Midbrain (tissue), 1 donor: ENCODE measurements at places on chromosomes 6 and 20.

GRCh38 chr6:157073596-157073995 is 249.7 kb downstream of the TMEM242 start:
- DNase-seq, result no peak

- no peak for DNase-seq
These were observed 96.4 kb upstream of the DUSP22 start for GRCh38 chr6:195861-196360.

GRCh38 chr20:43667341-43668132 is 623 bp downstream of the MYBL2 start:
- no peak for DNase-seq

- DNase-seq, result no peak
These were observed 400.8 kb upstream of the CHD6 start for GRCh38 chr20:42018979-42019378.

GRCh38 chr6:77633993-77634715 is 18.7 kb upstream of the MEI4 start:
- DNase-seq, result no peak

GRCh38 chr20:59438201-59438600 is 137.8 kb downstream of the EDN3 start:
- DNase-seq, result no peak

DNA sequence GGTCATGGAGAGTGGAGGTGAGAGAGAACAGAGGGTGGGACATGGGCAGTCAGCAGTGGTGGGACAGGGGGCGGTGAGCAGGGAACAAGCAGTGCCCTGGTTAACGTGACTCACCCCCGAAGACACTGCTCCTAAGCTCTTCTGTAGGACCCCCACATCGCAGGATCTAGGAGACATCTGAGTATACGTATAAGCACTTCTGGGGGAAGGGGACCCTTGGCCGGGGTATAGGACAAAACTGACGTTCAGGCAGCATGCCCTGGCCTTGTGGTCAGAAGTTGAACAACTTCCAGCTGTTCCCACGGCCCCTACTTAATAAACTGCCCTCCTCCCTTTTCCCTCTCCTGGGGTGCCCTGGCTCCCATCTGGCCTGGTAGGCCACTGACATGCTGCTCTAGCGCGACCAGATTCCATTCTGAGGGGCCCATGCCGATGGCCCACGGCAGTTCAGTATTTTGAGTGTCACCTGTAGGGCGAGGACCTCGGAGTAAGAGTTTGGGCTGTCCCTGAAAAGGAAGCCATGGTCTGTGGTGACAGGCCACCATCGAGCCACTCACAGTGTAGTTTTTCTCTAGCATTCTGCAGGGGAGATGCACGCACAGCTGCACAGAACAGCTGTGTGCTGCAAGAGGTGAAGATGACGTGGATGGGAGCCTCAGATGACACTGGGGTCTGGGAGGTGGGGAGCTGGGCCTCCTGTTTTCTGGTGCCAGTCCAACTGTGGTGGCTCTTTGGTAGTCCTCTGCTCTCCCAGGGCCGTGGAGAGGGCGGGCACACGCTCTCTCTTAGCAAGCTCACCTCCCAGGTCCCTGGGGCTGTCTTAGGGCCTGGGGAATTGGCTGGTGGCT is 38.4 kb downstream of the PPP1R3G start:
- DNase-seq, result no peak

DNA sequence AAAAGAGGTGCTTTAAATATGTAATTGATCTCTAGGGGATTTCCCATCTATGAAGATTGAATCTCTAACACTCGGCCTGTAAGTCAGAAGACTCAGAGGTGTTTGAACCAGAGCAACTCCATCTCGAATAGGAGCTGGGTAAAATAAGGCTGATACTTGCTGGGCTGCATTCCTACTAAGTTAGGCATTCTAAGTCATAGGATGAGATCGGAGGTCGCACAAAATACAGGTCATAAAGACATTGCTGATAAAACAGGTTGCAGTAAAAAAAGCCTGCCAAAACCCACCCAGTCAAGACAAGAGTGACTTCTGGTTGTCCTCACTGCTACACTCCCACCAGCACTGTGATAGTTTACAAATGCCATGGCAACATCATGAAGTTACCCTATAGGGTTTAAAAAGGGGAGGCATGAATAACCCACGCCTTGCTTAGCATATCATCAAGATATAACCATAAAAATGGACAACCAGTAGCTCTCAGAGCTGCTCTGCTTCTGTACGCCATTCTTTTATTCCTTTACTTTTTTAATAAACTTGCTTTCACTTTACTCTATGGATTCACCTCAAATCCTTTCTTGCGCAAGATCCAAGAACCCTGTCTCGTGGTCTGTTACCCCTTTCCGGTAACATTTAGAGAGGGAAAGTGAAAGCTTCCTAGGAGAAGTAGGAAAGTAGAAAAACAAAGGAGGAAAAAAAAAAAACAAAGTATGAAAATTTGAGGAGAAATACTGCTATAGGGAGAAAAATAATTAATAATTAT is 129.7 kb upstream of the PHACTR1 start:
- no peak for DNase-seq

DNA sequence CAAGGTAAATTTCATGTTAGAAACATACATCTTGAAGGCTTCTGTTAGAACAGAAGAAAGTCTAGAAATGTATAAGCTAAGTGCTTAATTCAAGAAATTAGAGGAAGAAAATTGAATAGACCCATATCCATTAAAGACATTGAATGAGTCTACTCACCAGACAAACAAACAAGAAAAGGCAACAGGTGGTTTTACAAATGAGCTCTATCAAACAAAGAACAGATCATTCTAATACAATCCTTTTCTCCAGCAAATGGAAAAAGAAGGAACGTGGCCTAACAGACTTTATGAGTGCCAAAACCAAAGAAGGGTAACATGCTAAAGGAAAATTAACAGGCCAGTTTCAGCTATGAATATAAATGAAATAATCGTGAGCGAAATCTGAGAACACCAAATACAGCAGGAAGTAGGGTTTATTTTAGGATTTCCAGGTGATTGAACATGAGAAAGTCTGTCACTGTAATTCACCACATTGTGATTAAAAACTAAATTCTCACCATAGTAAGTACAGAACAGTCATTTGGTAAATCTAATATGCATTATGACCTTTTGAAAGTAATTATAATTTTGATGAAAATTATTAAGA is 22.6 kb downstream of the MTHFD1L start:
- DNase-seq, result no peak

GRCh38 chr6:44742828-44743372 is 355.4 kb downstream of the CDC5L start:
- no peak for DNase-seq

- DNase-seq, result no peak
These were observed 62.1 kb downstream of the SLC24A3 start for GRCh38 chr20:19274412-19275015.

DNA sequence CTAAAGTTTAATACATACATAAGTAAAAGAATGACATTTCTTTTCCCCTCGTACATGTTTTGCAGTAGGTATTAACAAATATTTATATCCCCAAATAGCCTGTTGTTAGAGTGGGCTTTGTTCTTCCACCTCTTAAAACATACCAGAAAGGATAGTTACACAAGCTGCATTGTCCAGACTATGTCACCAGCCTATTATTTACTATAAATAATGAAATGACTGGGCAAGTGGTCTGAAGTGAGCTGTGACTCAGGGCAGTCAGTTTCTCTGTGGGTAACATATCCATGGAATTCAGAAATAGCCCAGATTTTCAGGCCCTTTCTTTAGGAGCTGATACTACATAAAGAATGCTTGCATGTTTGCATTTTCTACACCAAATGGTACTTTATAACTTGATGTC is 60.1 kb downstream of the FUT9 start:
- DNase-seq, result no peak

GRCh38 chr6:34476921-34477320 is 11.0 kb downstream of the PACSIN1 start:
- no peak for DNase-seq

DNA sequence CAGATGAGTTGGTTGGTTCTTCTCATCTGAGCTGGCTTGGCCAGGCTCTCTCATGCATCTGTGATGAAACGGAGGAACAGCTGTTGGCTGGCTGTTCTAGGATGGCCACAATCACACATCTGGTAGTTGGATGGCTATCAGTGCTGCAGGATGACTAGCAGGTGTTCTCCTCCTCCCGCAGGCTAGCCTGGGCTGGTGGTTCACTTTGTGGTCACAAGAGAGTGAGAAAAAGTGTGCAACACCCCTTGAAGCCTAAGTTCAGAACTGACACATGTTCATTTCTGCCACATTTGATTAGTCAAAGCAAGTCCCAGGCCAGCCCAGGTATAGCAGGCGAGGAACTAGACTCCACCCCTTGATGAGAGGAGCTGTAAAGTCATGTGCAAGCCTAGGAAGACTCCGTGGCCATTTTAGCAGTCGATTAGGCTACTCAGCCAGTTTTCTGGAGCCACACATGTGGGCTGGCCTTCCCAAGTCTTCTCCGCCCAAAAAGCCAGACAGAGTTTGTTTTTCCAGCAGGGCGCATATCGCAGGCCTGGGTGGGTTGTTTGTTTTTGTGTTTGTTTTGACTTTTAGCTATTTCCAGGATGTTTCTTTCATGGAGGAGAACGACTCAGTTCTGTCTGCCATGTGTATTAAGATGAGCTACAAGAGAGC is 120.8 kb downstream of the ISM1 start:
- no peak for DNase-seq

- DNase-seq, result no peak
These were observed 1.9 kb upstream of the IGF2R start for GRCh38 chr6:159966981-159967380.

GRCh38 chr20:52724541-52724940 is 247.6 kb upstream of the TSHZ2 start:
- DNase-seq, result no peak

DNA sequence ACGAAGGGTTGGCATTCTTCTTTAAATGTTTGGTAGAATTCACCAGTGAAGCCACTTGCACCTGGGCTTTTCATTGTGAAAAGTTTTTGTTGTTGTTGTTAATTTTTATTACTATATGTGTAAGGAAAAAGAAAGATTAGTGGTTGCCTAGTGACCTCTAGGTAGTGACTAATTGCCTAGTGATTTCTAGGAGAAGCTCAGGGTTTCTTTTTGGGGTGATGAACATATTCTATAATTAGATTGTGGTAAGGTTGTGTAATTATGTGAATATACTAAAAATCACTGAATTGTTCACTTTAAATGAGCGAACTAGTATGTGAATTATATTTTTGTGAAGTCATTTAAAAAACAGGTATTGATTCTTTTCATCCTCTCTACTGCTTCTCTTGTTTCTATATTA is 123.8 kb upstream of the TMEM170B start:
- no peak for DNase-seq

DNA sequence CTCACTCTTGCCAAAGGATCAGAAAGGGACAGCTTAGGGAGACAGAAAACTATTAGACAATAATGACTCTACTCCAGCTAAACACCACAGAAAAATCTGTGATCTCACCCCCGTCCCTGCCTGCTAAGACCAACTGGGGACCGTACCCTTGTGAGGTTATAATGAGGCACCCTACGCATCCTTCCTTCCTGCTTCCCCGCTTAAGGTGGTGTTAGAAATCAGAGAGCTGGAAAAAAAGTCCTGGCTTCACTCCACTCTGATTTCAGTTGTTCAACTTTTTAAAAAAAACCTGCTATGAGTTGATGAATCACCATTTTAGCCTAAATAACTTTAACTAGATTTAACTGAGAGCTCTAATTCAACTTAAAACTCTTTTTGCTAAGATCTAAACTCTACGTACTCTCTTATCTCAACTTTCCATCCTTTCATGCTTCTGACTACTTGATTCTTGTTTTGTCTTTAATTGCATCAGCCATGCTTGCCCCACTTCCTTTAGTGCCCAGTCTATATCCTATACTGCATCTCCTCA is 35.8 kb upstream of the TMEM14A start:
- no peak for DNase-seq

- no peak for DNase-seq
These were observed 47.2 kb downstream of the CHD6 start for GRCh38 chr20:41571006-41571405.

- DNase-seq, result no peak
These were observed at the start of gene EEF1A2 for GRCh38 chr20:63498960-63499337. Gene EEF1A2, minus strand, starts transcription at chr20:63499083. Its CDS starts 1,320 bp downstream, at chr20:63497763.

GRCh38 chr6:33665957-33666356 is 44.8 kb downstream of the ITPR3 start:
- no peak for DNase-seq

- no peak for DNase-seq
These were observed 30.3 kb downstream of the TOP1 start for GRCh38 chr20:41058674-41059635.
